Epithelial cell of alveolus of lung (primary cell): ENCODE measurements at places on chromosomes 1 and 21. TPM values are rescaled to one million over a fixed set of nuclear protein-coding genes. Genes with fewer than 3 reads are reported as not detected.

KMO gene
- not detected in 2 replicates for total RNA-seq

SZRD1 gene
- total RNA-seq: 71.1 and 76.2 TPM in 2 replicates

DCDC2B gene
- total RNA-seq: not detected in 2 replicates

TLCD4 gene
- total RNA-seq: 0.78 and 1.0 TPM in 2 replicates

ISG15 gene
- total RNA-seq: 31.4 and 283 TPM in 2 replicates

ERO1B gene
- total RNA-seq: 3.6 and 4.2 TPM in 2 replicates

AIM2 gene
- 0.13 TPM in 1 of 2 replicates, not detected in the other for total RNA-seq

CERS2 gene
- 124 and 274 TPM in 2 replicates for total RNA-seq

GPR153 gene
- 5.4 and 6.6 TPM in 2 replicates for total RNA-seq

CASQ2 gene
- total RNA-seq: 1.5 TPM in 1 of 2 replicates, not detected in the other
